Esophagus squamous epithelium (tissue), 5 donors: ENCODE measurements at places on chromosomes 2 and 18.

DNA sequence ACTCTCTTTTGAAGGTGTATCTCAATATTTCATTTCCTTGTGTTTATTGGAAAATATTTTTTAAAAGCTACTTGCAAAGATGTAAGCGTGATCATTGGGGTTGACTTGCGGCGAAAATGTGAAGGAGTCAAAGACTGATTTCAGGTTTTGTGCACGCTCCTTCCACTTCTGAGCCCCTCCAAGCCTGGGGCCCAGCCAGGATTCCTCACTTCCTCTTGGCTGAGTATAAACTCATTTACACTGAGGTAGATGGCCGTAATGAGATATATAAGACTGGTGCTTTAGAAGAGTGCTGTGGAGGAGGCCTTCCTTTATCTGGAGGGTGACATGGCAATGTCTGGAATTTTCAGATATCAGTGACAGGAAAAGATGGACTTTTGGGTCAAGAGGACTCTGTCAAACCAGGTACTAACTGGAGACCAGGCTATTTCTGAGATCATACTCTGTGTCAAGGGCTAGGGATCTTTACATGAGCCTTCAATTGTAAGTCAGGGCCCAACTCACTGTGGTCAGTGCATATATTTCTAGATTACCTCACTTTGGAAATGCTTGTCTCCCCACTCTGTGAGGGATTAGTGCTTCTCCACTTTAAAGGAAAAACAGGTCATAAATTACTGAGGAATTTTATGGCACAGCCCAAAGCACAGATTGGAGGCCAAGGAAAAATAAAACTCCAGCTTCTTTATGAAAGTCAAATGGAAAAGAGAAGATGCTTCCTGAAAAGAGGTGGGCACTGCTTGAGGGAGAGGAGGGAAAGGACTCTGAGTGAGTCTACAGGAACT is 22.8 kb downstream of the PRKCE start:
- no peak for DNase-seq

- no peak for DNase-seq
These were observed 120.8 kb downstream of the RHBDD1 start for GRCh38 chr2:226956659-226957058.

DNA sequence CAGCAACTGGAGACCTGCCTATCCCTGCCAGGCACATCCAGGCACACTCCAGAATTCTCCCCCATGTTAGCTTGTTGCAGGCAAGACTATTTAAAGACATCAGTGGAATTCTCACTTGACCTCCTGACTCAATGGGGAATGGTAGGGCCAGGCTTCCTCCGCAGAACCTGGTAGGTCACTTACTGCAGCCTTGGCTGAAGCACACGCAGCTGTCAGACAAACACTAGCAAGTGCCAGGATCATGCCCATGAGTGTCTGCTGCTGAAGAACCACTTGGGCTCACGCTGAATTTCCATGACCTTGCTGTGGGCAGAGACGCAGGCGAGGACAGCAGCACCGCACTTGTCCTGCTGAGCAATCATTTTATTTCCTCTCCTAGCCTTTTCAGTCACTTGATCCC is 3.2 kb downstream of the LRRC30 start:
- no peak for DNase-seq

DNA sequence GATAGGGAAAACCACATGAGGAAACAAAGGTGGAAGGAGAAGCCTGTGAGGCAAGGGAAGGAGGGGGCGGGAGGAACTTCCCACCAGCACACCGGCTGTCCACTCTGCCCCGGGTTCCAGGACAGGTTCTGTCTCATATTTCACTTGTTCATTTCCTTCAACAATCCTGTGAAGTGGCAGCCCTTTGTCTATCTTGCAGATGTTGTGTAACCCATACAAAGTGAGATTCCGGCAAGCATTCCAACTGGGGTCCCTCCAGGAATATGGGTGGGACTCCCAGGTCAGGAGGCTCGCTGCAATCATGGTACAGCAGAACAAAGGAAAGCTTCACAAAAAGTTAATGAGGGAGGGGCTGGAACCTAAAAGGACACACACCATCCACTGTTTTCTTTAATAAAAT is 271.3 kb upstream of the PXDN start:
- no peak for DNase-seq

DNA sequence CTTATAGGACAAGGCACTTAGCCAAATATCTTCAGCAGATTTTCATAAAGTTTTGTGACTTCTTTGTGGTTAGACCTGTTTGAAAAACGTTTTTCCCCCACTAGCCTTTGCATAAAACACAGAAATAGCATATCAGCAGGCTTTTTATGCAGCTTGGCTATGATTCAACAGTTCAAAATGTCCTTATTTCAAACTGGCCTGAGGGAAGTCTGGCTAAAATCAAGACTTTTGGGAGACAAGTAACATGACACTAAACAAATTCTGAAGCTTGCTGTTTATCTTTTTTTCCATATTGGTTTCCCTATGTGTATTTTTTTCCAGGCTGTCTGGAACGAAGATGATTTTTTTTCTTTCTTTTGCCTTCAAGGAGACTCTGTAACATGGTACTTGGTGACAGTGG is 95.1 kb upstream of the L3MBTL4 start:
- DNase-seq = no peak

GRCh38 chr2:68091439-68092034 is 28.7 kb upstream of the C1D start:
- DNase-seq = no peak

- DNase-seq = no peak
These were observed 22.0 kb upstream of the FIGN start for GRCh38 chr2:163757814-163758213.

- DNase-seq = no peak
These were observed 102.9 kb upstream of the CCDC195 start for GRCh38 chr2:224819075-224819474.

DNA sequence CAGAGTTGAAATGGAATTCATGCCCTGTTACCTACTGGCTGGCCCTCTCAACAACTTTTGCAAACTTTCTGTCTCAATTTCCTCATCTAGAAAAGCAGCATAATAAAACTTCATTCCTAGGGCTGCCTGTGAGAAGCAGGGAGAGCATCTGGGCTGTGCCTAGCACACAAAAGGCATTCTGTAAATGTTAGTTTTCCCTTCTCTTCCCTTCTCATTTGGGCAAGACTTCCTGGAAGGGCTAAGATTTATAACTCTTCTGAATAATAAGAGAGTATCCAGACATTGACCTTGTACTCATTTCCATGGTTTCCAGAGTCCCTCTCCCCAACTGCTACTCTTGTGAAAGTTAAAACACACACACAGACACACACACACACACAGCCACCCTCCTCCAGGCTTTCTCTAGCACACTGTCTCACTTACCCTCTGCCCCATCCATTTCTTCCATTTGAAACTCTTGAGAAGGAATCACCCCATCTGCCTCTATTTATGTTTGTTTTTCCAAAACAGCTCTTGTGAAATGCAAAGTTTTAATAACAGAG is 302.1 kb downstream of the SMAD2 start:
- DNase-seq = no peak

DNA sequence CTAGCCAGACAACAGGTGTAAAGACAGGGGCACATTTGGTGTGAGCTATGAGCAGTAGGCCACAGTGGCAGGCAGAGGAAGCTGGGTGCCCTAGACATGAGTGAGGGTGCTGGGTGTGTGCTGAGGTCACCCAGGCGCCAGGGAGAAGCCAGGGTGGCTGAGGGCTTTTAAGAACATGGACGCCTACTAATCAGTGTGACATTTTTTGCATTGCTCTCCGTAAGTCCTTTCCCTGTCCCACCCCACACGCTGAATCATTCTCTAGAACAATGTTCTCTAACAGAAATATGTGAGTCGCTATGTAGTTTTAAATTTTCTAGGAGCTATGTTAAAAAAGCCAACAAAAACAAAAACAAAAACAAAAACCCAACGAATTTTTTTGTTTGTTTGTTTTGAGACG is 204.5 kb upstream of the REV1 start:
- no peak for DNase-seq

- DNase-seq = no peak
These were observed 24.5 kb downstream of the DARS1 start for GRCh38 chr2:135960656-135961551.

- DNase-seq = no peak
These were observed 351.9 kb downstream of the GALR1 start for GRCh38 chr18:77601567-77601966.

GRCh38 chr2:198236338-198236737 is 431.9 kb downstream of the PLCL1 start:
- no peak for DNase-seq

DNA sequence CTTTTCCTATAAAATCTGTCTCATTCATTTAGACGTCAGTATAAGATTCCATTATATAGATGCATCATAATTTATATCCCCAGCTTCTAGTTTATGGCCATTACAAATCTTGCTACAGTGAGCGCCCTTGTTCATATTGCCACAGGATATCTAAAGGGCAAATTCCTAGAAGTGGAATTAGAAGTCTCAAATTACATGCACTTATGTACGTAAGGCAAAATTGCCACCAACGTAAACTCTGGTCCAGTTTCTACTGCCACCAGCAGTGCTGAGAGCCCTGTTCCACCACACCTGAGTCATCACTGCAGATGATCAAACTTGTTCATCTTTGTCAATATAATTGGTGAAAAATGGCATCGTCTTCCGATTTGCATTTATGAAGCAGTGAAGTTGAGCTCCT is 90.9 kb upstream of the ID2 start:
- DNase-seq = no peak

DNA sequence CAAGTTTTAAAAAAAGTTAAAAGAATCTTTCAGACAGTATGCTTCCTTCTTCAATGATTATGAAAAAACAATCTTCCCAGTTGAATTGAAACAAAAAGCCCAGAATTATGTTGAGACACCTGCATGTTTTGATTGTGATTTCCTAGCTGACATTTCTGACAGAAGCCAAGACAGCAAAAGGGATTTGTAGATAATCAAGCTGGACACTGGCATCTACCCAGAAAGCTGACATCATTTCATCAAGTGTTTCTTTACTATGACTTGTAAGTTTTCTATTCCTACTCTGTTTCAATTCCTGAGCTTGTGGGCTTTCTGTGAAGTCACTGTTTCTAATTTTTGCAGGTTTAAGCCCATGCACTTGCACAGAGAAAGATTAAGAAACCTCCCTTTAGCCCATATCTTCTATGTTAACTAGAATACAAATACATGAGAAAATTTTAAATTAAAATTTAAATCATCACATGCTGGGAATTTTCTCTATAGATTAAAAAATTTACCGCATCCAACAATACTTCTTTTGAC is 82.9 kb upstream of the CCDC85A start:
- DNase-seq = no peak

DNA sequence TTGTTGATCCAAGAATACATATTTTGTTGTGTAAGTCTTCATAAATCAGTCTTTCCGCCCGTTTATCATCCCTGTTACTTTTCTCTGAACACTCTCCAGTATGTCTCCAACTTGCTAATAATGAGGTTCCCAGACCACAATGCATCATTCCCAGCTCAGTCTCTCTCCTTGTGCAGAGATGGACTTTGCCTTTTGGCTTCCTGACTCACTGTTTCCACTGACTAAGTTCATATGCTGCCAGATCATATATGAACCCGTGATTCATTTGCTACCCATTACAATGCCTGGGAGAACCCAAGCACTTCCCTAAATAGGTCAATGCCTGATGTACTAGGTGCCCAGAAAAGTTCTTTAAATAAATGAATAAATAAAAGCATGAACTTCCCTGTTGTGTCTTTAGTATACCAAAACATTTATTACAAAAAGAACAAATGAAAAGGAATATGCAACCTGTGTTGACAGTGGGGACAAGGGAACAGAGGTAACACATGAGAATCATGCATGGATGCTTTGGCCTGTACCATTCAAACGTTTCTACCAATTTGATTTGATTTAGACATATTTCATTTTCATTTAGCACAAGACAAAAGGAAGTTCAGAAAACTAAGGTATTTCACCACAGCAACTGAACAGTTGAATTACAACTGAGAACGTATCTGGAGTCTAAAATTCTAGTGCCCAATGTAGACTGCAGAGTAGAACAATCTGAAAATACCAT is 215.4 kb upstream of the HNRNPA3 start:
- DNase-seq = no peak
